ENCODE measurements at places on chromosomes 5 and 9. TPM values are rescaled to one million over a fixed set of nuclear protein-coding genes. Genes with fewer than 3 reads are reported as not detected.

The ADAMTS2 gene
- 7.0 TPM for polyA plus RNA-seq

The POLR3G gene
- polyA plus RNA-seq = 2.4 TPM

The SLC45A2 gene
- polyA plus RNA-seq = not detected

The PCDHAC2 gene
- 18.9 TPM for polyA plus RNA-seq

The PCDHA12 gene
- 1.7 TPM for polyA plus RNA-seq

The LCN1 gene
- 0.37 TPM for polyA plus RNA-seq

The CAVIN4 gene
- polyA plus RNA-seq = 1.6 TPM

The MAN1B1 gene
- 86.7 TPM for polyA plus RNA-seq

The CCDC192 gene
- polyA plus RNA-seq = 0.92 TPM

DNA sequence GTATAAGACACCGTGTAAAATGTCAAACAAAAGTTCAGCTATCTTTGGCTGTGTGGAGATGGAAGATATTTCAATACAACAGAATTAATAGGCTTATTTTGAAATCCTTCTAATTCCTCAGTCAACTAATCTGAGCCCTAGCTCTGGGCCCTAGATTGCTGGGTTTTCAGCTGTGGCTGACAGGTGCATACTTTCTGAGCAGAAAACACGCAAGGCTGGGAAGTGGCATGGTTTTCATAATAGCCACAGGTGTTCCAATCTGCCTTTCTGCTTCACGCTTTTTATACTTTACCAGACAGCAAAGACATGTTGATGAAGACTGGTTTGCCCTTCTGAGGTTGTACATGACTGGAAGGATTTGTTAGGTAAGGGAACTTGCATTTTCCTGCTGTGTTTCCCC is 20.7 kb upstream of the XPA start:
- no peaks in the 10 kb centered on the region for H3K36me3 ChIP-seq
- H3K27me3 ChIP-seq = peaks cover 29% of the 10 kb centered on the region
- no peak overlapping the region for H3K27ac ChIP-seq
- H3K4me1 ChIP-seq = peaks cover 11% of the 10 kb centered on the region

DNA sequence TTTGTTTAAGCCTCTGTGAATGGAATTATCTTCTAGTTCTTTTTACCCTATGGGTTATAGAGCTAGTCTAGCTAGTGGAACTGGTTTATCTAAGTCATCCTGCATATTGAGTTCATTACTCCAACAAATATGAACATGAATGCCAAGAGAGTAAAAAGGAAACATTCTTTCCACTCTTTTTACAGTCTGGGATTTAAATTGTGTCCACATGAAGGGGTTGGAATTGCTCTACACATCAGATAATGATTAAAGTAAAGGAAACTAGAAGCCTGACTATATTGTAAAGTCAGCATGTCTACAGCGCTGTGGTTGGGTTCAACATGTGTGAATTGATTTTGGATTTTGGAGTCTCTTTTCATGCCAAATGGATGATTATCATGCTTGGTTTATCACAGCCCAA is 173.1 kb downstream of the CCDC171 start:
- H3K27ac ChIP-seq = no peak overlapping the region
- no peaks in the 10 kb centered on the region for H3K4me1 ChIP-seq
- no peaks in the 10 kb centered on the region for H3K27me3 ChIP-seq
- no peaks in the 10 kb centered on the region for H3K36me3 ChIP-seq

GRCh38 chr5:40677456-40677855 is 2.3 kb upstream of the PTGER4 start:
- peaks cover 5% of the 10 kb centered on the region for H3K4me1 ChIP-seq
- peaks cover 52% of the 10 kb centered on the region for H3K27me3 ChIP-seq
- no peak for DNase-seq
- H3K4me3 ChIP-seq = no peak overlapping the region

- H3K36me3 ChIP-seq = peaks cover 76% of the 10 kb centered on the region
- H3K4me3 ChIP-seq = no peak overlapping the region
- no peaks in the 10 kb centered on the region for H3K4me1 ChIP-seq
Measured at GRCh38 chr9:136466155-136466541, 16.7 kb downstream of the SEC16A start.

GRCh38 chr9:108671794-108672193 is 184.0 kb downstream of the ACTL7B start:
- H3K4me3 ChIP-seq = no peak overlapping the region
- H3K27me3 ChIP-seq = peaks cover 29% of the 10 kb centered on the region
- H3K27ac ChIP-seq = no peak overlapping the region

GRCh38 chr9:114361542-114361941 is 26.2 kb downstream of the AKNA start:
- H3K36me3 ChIP-seq = peaks cover 50% of the 10 kb centered on the region
- H3K4me1 ChIP-seq = no peaks in the 10 kb centered on the region
- DNase-seq = no peak
- no peak overlapping the region for H3K27ac ChIP-seq
- H3K27me3 ChIP-seq = no peaks in the 10 kb centered on the region

- no peaks in the 10 kb centered on the region for H3K36me3 ChIP-seq
- no peak overlapping the region for H3K4me3 ChIP-seq
- H3K27ac ChIP-seq = no peak overlapping the region
- no peaks in the 10 kb centered on the region for H3K27me3 ChIP-seq
- peak; percentile 93 for DNase-seq
- peaks cover 7% of the 10 kb centered on the region for H3K4me1 ChIP-seq
Measured at GRCh38 chr9:134283111-134283515, 43.1 kb upstream of the RXRA start.

GRCh38 chr5:24633715-24634325 is 11.0 kb downstream of the CDH10 start:
- no peaks in the 10 kb centered on the region for H3K36me3 ChIP-seq
- H3K4me1 ChIP-seq = peaks cover 3% of the 10 kb centered on the region
- no peaks in the 10 kb centered on the region for H3K27me3 ChIP-seq
- peak; percentile 63 for DNase-seq
- no peak overlapping the region for H3K27ac ChIP-seq

DNA sequence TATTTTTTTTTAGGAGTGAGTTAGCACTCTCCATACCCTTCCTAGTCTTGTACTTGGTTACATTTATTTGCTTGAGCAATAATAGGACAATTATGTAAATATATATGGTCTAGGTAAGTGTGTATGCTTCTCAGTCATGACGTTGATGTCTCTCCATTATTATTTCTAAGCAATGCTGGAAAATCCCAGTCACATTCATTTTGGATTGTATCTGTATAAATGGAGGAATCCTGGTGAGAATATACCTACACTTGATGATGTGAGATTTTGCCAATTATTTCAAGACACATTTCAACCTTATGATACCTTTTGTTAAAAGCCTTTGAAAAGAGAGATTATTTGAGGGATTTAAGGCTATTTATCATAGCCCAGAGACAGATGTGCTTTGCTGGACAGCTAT is 2244.5 kb upstream of the WWC1 start:
- H3K27ac ChIP-seq = no peak overlapping the region
- H3K36me3 ChIP-seq = no peaks in the 10 kb centered on the region
- no peaks in the 10 kb centered on the region for H3K27me3 ChIP-seq
- no peaks in the 10 kb centered on the region for H3K4me1 ChIP-seq

DNA sequence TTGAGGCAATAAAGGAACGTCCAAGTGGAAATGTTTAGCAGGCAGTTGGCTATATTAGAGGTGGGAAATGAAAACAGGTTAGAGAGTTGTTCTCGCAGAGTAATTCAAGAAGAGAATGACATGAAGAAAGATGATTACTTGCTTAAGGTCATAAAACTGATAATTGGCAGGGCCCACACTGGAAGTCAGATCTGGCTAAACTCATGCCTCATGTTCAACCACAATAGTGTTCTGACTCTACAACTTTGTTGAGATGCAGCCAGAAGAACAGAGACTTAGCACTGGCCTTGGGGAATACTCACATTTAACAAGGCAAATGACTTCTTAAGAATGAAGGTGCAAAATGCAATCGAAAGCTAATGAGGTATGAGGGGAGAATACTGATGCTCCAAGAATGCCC is 27.2 kb upstream of the TNFSF8 start:
- DNase-seq = no peak
- H3K27ac ChIP-seq = no peak overlapping the region
- no peaks in the 10 kb centered on the region for H3K4me1 ChIP-seq
- H3K27me3 ChIP-seq = peaks cover 20% of the 10 kb centered on the region

- no peaks in the 10 kb centered on the region for H3K27me3 ChIP-seq
- no peak overlapping the region for H3K4me3 ChIP-seq
- H3K27ac ChIP-seq = no peak overlapping the region
- no peaks in the 10 kb centered on the region for H3K4me1 ChIP-seq
- no peak for DNase-seq
- no peaks in the 10 kb centered on the region for H3K36me3 ChIP-seq
Measured at GRCh38 chr5:133323494-133324457, 272.0 kb downstream of the HSPA4 start.

- no peak for DNase-seq
- H3K27ac ChIP-seq = no peak overlapping the region
- H3K27me3 ChIP-seq = no peaks in the 10 kb centered on the region
- H3K4me1 ChIP-seq = peaks cover 14% of the 10 kb centered on the region
Measured at GRCh38 chr5:127602481-127602880, 46.4 kb upstream of the CTXN3 start.

- DNase-seq = no peak
- H3K4me3 ChIP-seq = no peak overlapping the region
- no peaks in the 10 kb centered on the region for H3K36me3 ChIP-seq
- H3K27ac ChIP-seq = no peak overlapping the region
Measured at GRCh38 chr5:6043491-6044310, 334.6 kb downstream of the MED10 start.

DNA sequence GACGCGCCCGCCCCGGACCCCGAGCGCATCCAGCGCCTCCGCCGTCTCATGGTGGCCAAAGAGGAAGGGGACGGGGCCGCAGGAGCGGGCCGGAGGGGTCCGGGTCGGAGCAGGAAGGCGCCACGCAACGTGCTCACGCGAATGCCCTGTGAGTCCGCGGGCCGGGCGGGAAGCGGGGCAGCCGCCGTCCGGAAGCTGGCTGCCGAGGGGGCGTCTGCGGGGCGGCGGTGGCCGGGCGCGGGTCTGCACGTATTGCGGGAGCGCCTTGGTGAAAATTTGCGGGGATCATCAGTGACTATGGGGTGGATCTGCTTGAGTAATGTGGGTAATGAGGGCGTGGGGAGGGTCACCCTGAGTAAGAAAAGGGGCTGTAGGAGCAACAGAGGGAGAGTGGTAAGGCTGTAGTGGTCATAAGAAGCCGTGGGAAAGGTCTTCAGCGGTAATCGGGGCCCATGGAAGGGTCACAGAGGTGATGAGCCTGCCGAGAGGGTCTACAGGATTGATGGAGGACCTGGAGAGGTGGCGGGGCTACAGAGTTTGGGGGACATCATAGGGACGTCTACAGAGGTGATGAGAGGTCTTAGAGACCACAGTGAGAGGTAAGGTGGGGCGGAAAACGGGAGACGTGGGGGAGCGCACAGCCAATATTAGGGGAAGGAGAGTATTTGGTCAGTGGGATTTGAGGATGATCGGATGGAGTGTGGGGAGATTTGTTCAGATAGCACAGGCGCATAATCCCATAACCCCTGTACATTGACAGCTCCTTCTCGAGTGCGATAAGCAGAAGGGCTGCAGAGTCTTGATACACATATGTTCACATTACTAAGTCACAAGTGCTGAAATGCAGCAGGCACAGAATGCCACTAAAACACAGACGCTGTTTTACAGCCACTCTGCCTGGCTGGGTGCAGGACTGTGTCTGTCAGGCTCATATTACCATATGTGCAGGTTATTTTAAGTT is 819 bp downstream of the LSM11 start:
- H3K4me1 ChIP-seq = no peaks in the 10 kb centered on the region
- DNase-seq = no peak
- H3K27ac ChIP-seq = no peak overlapping the region
- no peaks in the 10 kb centered on the region for H3K27me3 ChIP-seq
- peak overlapping the region; percentile 69 for H3K4me3 ChIP-seq

GRCh38 chr5:52886206-52886605 is 98.5 kb downstream of the ITGA1 start:
- H3K4me3 ChIP-seq = no peak overlapping the region
- H3K4me1 ChIP-seq = no peaks in the 10 kb centered on the region
- no peak for DNase-seq
- no peaks in the 10 kb centered on the region for H3K27me3 ChIP-seq
- H3K36me3 ChIP-seq = no peaks in the 10 kb centered on the region
- no peak overlapping the region for H3K27ac ChIP-seq

GRCh38 chr5:55453211-55453610 is 81.6 kb downstream of the PLPP1 start:
- H3K4me1 ChIP-seq = peaks cover 22% of the 10 kb centered on the region
- no peak overlapping the region for H3K4me3 ChIP-seq
- H3K27me3 ChIP-seq = no peaks in the 10 kb centered on the region
- H3K36me3 ChIP-seq = no peaks in the 10 kb centered on the region

DNA sequence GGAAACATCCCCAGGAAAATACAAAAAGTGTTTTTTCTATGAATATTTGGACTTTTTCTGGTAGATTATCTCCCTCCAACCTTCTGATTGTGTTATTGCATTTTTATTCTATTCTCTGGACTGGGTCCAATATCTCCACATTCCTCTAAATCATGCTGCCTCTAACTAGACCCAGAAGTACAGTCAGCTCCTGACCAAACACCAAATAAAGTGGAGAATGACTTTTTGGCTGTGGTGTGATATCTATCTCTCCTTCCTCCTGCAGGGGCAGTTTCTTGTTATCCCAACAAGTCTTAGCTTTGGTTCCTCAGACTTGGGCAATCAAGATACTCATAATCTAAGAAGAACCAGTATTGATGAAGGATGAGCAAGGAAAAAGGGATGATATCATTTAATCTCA is 3.2 kb upstream of the RAI14 start:
- DNase-seq = peak; percentile 78
- no peak overlapping the region for H3K27ac ChIP-seq
- peaks cover 3% of the 10 kb centered on the region for H3K4me1 ChIP-seq

GRCh38 chr9:98396656-98397055 is 141.2 kb upstream of the TBC1D2 start:
- H3K27ac ChIP-seq = no peak overlapping the region
- no peaks in the 10 kb centered on the region for H3K27me3 ChIP-seq
- no peak for DNase-seq
- H3K36me3 ChIP-seq = no peaks in the 10 kb centered on the region

DNA sequence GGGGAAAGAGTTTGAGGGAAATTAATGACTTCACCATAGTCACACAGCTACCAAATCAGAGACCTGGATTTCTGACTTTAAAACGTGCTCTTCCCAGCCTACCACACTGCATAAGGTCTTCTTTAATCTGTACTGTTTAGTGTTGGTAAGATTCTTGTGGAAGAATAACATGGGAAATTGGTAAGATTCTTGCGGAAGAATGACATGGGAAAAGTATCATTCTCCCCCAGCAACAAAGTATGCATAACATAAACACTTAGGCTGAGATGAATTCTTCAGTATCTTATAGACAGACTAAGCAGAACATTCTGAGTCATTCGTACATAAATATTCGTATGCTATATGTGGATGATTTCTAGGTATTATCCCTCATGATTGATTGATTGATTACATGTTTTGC is 170.4 kb downstream of the FOCAD start:
- no peaks in the 10 kb centered on the region for H3K4me1 ChIP-seq
- no peak overlapping the region for H3K4me3 ChIP-seq
- H3K36me3 ChIP-seq = no peaks in the 10 kb centered on the region
- DNase-seq = no peak
- peak overlapping the region; percentile 14 for H3K27ac ChIP-seq
- no peaks in the 10 kb centered on the region for H3K27me3 ChIP-seq

GRCh38 chr9:127608104-127608966 is 3.7 kb upstream of the STXBP1 start:
- peak overlapping the region; percentile 18 for H3K4me3 ChIP-seq
- peak; percentile 94 for DNase-seq
- no peaks in the 10 kb centered on the region for H3K36me3 ChIP-seq

GRCh38 chr5:159083548-159084452 is 15.9 kb downstream of the EBF1 start:
- H3K4me3 ChIP-seq = no peak overlapping the region
- H3K27ac ChIP-seq = no peak overlapping the region
- H3K36me3 ChIP-seq = no peaks in the 10 kb centered on the region
- no peaks in the 10 kb centered on the region for H3K4me1 ChIP-seq
- H3K27me3 ChIP-seq = peaks cover 6% of the 10 kb centered on the region

- no peak overlapping the region for H3K27ac ChIP-seq
- peaks cover 3% of the 10 kb centered on the region for H3K27me3 ChIP-seq
- peak; percentile 52 for DNase-seq
- no peaks in the 10 kb centered on the region for H3K36me3 ChIP-seq
- peaks cover 27% of the 10 kb centered on the region for H3K4me1 ChIP-seq
Measured at GRCh38 chr5:154196955-154197652, 6.6 kb downstream of the GALNT10 start.
